ENCODE measurements at places on chromosomes 6 and 20.

- DNase-seq, result no peak
Measured at GRCh38 chr6:46584586-46584985, 68.0 kb downstream of the CYP39A1 start.

DNA sequence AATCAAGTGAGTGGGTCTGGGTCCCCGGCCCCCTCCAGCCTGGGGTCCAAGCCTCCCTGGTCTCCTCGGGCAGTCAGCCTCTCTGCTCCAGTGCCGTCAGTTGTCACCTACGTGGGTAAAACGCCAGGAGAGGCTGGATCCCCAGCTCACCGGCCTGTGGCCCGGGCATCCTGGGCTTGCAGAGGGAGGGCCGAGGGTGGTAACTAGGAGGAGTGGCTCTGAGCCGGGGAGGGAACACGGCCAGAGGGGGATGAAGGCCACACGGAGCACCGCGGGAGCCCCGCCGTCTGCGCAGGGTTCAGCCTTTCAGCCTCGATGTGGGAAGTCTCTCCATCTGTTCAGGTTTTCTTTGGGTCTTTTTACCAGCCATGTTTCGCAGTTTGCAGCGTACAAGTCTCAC is 29.5 kb upstream of the BHLHE23 start:
- DNase-seq, result no peak

GRCh38 chr6:53767941-53768340 is 26.9 kb upstream of the LRRC1 start:
- DNase-seq, result no peak

- no peak for DNase-seq
Measured at GRCh38 chr6:144123421-144123820, 26.9 kb upstream of the STX11 start.

- peak; percentile 77 for DNase-seq
Measured at GRCh38 chr6:56370561-56371211, 123.3 kb upstream of the COL21A1 start.
